Omental fat pad (tissue), 4 donors: ENCODE measurements at places on chromosomes 1 and 21. TPM values are rescaled to one million over a fixed set of nuclear protein-coding genes. Genes with fewer than 3 reads are reported as not detected.

- no peak for DNase-seq
Measured at GRCh38 chr1:51644533-51645197, 27.8 kb downstream of the OSBPL9 start.

DNA sequence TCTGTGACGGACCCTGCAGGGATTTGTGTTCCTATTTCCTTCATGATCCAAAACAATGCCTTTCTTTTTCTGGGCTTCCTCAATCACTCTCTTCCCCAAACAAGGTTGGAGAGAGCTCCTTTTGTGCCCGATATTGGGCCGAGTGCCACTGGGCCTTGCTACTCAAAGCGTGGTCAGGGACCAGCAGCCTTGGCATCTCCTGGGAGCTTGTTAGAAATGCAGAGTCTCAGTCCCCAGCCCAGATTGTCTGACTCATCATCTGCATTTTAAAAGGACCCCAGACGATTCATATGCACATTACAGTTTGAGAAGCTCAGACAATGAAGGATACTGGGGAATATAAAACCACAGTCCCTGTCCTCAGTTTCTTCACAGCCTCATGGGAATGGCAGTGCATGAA lies 19.9 kb downstream of the ADORA1 start:
- DNase-seq = no peak

DNA sequence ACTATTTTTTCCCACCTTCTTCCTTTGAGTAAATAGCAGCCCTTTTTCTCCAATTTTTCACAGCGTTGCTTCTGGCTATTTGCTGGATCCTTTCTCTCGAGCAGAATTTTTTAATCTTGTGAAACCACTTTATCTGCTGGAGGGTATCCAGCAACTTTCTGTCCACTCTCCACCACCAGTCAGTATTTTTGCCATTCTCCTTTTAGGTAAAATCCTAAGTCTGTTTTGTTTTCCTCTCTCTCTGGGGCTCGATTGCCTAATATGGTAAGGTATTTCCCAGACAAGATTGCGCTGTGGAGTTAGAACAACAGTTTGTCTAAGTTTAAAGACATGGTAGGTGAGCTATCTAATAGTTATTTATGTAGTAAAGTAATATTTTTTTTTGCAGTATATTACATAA lies 156.9 kb downstream of the PPP1R12B start:
- no peak for DNase-seq

DNA sequence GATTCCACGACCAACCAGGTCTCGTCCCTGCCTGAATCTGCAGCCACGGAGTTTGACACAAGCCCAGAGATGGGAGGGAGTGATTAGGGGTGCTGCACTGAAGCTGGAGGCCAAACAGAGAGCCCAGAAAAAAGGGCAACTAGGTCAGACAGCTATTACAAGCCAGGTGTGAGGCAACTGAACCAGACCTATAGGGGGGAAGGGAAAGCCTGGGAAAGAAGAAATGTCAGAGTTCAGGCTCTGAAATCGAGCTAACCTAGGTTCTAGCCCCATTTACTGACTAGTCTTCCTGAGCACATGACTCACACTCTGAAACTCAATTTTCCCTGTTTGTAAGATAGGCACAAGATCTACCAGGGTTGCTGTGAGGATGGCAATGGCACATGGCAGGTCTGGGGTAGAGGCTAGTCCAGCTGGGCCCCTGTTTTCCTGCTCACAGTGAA lies 1.7 kb downstream of the DHCR24 start:
- DNase-seq = no peak

The PUM1 gene
- 94.0 TPM for total RNA-seq

The CFHR5 gene
- total RNA-seq = not detected
